ENCODE measurements at places on chromosomes 4 and X.
A peak's percentile ranks its signal among the peaks of the same experiment; 100 is the strongest.

DNA sequence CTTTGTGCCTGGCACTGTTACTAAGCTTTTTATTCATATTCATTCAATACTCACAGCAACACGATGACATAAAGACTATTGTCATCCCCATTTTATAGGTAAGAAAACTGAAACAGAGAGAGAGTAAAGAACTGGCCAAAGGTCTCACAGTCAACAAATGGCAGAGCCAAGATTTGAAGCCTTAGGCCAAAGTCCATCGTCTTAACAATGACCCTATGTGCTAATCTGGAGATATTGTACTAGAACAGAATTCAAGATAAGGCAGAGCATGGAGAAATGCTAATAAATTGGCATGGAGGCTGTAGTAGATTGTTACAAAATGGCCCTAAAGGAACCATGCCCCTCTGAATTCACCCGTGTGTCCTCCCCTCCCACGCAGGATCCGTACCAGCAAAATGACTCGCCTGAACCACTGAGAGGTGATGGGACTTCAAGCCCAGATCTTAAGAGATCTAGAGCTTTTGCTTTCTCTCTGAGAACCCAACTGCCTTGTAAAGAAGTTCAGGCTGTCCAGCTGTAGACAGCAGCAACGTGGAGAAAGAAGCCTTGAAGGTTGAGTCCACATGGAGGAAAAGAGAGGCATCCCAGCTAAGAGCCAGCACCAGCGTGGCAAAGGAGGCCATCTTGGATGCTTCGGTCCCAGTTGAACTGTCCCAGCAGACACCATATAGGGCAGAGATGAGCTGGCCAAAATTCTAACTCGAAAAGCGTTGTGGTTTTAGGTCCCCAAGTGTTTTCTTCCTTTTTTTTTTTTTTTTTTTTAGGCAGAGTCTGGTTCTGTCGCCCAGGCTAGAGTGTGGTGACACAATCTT lies 52.8 kb upstream of the RBM47 start:
- no peak for DNase-seq

GRCh38 chr4:115687052-115687755 lies 573.8 kb upstream of the NDST4 start:
- DNase-seq = no peak

GRCh38 chr4:137703195-137703594 lies 170.9 kb upstream of the PCDH18 start:
- no peak for DNase-seq

GRCh38 chrX:96474741-96475125 lies 209.9 kb upstream of the DIAPH2 start:
- DNase-seq = no peak

GRCh38 chrX:10133980-10134676 lies 22.6 kb upstream of the CLCN4 start:
- no peak for DNase-seq

DNA sequence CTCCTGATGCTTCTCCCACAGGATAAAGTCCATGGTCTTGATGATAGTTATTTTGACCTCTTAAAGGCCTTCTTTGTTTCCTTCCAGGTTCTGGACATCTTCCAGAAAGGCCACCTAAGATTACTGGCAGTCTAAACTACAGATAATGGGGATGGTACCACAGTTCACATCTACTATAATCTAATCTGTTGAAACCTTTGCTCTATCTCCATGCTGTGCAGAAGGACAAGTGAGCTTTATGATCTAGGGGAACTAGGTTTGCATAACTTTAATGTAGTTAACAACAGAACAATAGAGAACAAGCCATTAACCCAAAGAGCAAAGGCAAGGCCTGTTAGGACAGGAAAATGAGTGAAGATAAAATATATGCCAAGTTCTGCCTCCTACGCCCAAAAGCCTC lies 103.9 kb upstream of the KLHL13 start:
- no peak for DNase-seq

DNA sequence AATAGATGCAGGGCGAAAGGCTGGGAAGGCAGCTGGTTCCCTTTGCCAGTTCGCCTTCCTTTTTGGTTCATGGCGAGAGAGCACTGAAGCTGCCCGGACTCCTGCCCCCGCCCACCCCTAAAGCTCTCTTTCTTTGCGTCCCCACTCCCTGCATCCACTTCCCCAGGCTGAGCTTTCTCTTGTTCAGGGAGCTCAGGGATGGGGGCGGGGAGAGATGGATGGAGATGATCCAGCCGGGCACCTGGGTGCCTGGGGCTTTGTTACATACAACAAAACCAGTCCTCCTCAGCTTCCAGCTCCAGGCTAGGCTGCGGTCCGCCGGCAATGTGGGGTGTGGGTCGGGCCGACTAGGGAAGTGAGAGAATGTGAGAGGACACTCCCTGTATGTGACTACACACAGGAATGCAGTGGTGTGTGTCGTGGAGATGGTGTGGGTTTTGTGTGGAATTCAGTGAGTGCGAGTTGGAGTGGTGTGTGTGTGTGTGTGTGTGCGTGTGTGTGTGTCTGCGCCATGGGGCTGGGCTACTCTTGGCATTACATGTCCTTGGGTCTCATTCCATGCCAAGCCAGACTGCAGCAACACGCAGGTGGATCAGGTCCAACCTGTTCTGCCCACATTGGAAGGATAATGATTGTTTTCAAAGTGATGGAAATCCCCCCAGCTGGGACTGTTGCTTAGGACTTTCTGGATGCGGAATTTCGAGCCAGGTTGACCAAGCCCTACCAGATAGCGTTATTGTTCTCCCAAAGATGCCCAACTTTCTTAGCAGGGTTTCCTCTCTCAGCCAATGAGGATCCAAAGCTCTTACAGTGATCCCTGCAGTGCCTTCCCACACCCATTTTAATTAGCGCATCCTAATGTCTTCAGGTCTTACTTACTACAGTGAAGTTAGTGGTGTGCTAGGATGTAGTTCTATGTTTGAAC lies 149.4 kb upstream of the CHRDL1 start:
- no peak for DNase-seq

GRCh38 chrX:66221856-66222255 lies 57.8 kb downstream of the HEPH start:
- no peak for DNase-seq

GRCh38 chr4:113450295-113451080 lies 311.1 kb downstream of the CAMK2D start:
- DNase-seq = no peak

- no peak for DNase-seq
These were observed 75.6 kb upstream of the SRD5A3 start for GRCh38 chr4:55270481-55270880.

GRCh38 chr4:105797225-105797624 lies 88.6 kb downstream of the GSTCD start:
- no peak for DNase-seq

DNA sequence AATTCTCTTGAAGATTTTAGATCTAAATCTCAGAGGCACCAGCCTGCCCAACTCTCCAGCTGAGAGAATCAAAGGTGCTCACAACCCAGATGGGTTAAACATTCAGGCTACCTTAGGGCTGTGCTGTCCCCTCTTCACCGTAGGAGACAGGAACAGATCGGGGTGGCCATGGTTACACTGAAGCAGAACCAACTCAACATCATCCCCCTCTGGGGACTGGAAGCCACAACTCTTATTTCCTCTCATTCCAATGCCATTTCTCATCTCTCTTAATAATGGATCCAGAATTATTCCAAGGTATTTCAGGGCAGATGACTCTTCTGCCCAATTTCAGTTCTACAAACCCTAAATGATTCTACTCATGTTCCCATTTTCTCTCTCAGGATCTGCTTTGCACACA lies 109.7 kb downstream of the NKX6-1 start:
- DNase-seq = no peak

- no peak for DNase-seq
These were observed 89.3 kb downstream of the MAD2L1 start for GRCh38 chr4:119977076-119977940.

GRCh38 chr4:65495439-65495838 lies 174.8 kb downstream of the EPHA5 start:
- DNase-seq = no peak

GRCh38 chr4:2186133-2186864 lies 55.6 kb downstream of the HAUS3 start:
- no peak for DNase-seq

- no peak for DNase-seq
These were observed 80.8 kb downstream of the CCSER1 start for GRCh38 chr4:90207887-90208454.

DNA sequence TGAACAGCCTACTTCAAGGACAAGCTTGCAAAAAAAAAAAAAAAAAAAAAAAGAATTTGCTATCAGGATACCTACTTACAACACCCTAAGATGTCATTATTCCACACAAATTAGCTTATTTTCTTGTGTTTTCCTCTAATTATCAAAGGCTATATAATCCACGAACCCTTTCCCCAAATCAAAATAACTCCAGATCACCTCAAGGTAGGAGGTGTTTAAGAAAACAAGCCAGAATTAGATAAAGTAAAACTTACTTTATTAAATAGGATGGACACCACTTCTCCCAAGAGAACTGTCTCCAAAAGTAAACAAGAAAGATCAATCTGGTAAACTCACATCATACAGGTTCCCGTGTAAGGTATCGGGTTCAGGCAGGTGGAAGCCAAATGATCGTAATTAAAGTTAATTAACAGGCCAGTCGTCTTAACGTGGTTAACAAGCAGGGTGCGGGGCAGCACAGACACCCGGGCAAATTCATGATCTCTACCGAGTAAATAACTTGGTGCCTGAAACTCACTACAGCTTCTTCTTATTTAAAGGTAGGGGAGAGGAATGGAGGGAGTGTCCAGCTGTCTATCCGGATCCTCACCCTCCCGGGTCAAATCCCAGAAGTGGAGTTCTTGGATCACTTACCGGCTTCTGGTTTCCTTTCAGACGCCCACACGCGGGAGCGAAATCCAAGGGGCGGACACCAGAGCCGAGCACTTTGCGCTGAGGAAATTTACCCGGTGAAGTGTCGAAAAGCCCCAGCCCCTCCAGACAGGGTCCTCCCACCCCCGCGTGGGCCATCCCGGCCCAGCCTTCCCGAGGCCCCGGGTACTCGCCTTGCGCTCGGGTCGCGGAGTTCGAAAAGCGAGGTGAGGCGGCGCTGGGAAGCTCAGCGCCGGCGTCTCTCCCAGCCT lies 708 bp downstream of the ARAP2 start:
- DNase-seq = peak; percentile 30

DNA sequence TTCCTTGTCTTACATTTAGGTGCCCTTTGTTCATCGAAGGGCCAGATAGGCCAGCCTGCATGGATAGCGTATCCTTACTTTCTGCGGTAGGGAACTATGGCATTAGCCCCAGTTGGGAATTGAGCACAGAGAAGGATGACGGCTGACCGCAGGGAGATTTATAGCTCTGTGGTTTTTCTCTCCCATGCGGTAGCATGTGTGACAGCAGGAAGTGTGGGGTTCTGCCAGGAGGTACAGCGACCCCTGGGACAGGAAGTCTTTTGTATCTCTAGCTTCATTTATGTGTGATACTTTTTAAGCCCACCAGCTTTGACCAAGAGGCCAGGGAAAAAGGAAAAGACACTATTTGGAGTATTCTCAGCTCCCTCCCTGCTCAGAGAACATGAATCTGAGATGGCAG lies 33.1 kb downstream of the GAB3 start:
- DNase-seq = no peak

Data from activated CD8-positive, alpha-beta memory T cell treated with anti-CD3 and anti-CD28 coated beads for 1 hour (primary cell).